Upper lobe of right lung (tissue), 1 donor: ENCODE measurements at places on chromosomes 7 and 10. TPM values are rescaled to one million over a fixed set of nuclear protein-coding genes. Genes with fewer than 3 reads are reported as not detected.
A peak's percentile ranks its signal among the peaks of the same experiment; 100 is the strongest.

FKBP6 gene
- total RNA-seq, result not detected

- H3K36me3 ChIP-seq, result peaks cover 21% of the 10 kb centered on the region
- no peak overlapping the region for H3K27ac ChIP-seq
- H3K27me3 ChIP-seq, result no peaks in the 10 kb centered on the region
- DNase-seq, result no peak
- no peak overlapping the region for H3K4me3 ChIP-seq
- H3K4me1 ChIP-seq, result no peaks in the 10 kb centered on the region
These were observed 30.0 kb upstream of the VDAC2 start for GRCh38 chr10:75180592-75180991.

DNA sequence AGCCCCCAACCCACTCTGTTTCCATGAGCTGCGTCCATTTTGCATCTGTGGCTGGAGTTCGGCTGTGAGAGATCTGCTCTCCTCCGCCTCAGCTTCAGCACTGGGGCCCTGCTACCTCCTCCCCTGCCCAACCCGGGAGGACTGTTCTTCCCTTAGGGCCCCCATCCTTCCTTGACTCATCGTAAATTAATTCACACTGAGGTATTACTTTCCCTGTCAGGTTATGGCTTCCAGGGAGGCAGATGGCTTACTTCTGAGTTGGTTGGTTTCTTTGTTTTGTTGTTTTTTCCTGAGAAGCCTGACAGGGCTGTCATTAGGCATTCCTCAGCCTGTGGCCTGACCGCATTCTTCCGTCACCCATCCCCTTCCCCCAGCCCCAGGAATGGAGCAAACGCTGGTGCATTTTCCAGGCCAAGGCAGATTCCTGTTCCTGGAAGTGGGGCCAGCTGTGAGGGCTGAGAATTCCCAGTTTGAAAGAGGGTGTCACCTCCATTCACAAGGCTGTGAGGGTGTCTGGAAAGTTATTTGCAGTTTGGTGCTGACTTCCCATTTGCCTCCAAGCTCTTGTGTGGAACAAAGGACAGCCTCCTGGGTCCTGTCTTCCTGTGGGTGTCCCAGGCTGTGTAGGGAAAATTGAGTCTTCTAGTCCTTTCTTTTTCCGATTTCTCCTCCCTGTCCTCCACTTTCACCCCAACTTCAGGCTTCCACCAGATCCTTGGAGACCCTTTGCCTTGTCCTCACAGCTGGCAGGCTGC is 11.7 kb downstream of the CPA5 start:
- peak overlapping the region; percentile 75 for H3K27ac ChIP-seq
- no peaks in the 10 kb centered on the region for H3K36me3 ChIP-seq

AOAH gene
- 20.8 TPM for total RNA-seq

DNA sequence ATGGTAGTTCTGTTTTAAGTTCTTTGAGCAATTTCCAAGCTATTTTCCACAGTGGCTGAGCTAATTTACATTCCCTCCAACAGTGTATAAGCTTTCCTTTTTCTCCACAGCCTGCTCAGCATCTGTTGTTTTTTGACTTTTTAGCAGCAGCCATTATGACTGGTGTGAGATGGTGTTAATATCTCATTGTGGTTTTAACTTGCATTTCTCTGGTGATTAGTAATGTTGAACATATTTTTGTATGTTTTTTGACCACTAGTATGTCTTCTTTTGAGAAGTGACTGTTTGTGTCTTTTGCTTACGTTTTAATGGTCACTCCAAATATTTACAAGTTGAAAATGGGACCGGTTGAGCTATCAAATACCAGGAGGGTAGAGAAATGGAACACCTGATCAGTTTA is 20.4 kb downstream of the GNG11 start:
- DNase-seq, result no peak
- no peaks in the 10 kb centered on the region for H3K27me3 ChIP-seq
- H3K4me1 ChIP-seq, result no peaks in the 10 kb centered on the region
- no peaks in the 10 kb centered on the region for H3K36me3 ChIP-seq

DNA sequence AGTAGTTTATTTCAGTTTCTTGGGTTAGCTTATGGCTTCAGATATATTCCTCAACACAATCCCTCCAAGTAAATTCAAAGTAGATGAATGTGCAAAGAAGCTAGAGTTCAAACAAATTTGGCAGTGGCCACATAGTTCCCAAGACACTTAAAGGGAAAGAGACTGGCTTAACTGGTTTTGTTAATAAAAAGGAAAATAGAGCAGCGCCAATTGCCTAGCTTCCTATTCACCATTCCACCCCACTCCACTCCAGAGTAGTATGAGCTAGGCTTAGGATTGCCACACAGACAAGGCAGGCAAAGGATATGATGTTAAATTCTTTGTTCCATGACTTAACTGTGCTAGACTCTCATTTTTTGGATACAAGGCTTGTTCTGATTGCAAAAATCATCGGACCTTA is 2.0 kb downstream of the XRCC2 start:
- peaks cover 11% of the 10 kb centered on the region for H3K4me1 ChIP-seq
- H3K4me3 ChIP-seq, result no peak overlapping the region

GRCh38 chr7:118080947-118081346 is 103.0 kb upstream of the LSM8 start:
- no peaks in the 10 kb centered on the region for H3K36me3 ChIP-seq
- no peak for DNase-seq
- no peaks in the 10 kb centered on the region for H3K4me1 ChIP-seq
- no peak overlapping the region for H3K4me3 ChIP-seq
- H3K27me3 ChIP-seq, result no peaks in the 10 kb centered on the region

DNA sequence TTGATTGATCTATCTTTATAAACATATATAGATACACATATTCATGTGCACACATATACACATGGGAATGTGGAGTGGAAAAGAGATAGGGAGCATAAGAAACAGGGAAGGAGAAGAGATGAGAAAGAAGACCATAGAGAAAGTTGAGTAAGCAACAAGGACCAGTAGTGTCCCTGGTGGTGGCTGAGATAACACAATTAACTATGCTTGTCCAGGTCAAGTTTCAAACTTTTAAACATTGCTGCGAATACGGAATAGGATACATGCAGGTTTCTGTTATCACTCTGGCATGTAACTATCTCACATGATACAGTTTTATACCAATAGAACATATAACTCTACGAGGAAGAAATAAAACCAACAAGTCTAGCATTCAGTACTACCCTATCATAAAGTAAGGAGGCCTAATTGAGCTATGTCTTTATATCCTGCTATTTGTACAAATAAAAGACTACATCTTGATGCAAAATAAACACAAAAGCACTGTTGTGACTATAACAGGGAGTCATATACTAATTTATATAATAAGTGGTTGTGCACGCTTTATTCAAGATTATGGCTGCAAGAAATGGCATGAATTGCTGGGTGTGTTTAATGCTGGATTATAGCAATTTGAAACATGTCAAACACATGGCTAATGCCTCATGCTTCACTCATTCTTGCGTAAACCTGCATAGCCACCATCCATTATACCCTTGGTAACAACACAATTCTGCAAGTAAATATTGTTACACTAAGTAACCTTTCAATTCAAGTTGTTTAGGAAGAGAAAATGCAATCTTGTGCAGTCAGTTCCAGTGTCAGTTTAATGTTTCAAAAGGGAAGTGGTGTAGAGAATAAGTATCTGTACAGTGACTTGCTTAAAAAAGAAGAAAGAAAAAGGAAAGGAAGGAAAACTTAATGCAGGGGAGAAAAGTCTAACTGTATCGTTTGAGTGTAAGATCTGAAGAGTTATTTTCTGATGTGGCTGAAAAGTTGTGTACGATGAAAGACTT is 8.2 kb downstream of the FOXP2 start:
- H3K27ac ChIP-seq, result no peak overlapping the region
- no peaks in the 10 kb centered on the region for H3K4me1 ChIP-seq
- no peaks in the 10 kb centered on the region for H3K27me3 ChIP-seq
- H3K36me3 ChIP-seq, result no peaks in the 10 kb centered on the region
- no peak for DNase-seq
- H3K4me3 ChIP-seq, result no peak overlapping the region

- no peak overlapping the region for H3K4me3 ChIP-seq
- peaks cover 2% of the 10 kb centered on the region for H3K27me3 ChIP-seq
- DNase-seq, result no peak
- H3K36me3 ChIP-seq, result no peaks in the 10 kb centered on the region
- no peak overlapping the region for H3K27ac ChIP-seq
These were observed 16.1 kb downstream of the DRGX start for GRCh38 chr10:49379596-49380410.

- H3K4me1 ChIP-seq, result peaks cover 39% of the 10 kb centered on the region
- H3K27me3 ChIP-seq, result no peaks in the 10 kb centered on the region
- no peak overlapping the region for H3K4me3 ChIP-seq
- no peak for DNase-seq
- peak overlapping the region; percentile 61 for H3K27ac ChIP-seq
These were observed 59.8 kb downstream of the SLC16A12 start for GRCh38 chr10:89475591-89475998.

- H3K36me3 ChIP-seq, result no peaks in the 10 kb centered on the region
- no peaks in the 10 kb centered on the region for H3K4me1 ChIP-seq
- DNase-seq, result no peak
- H3K4me3 ChIP-seq, result no peak overlapping the region
- H3K27ac ChIP-seq, result no peak overlapping the region
These were observed 22.2 kb downstream of the MKX start for GRCh38 chr10:27723436-27723835.

GRCh38 chr10:6579904-6580278 is at the start of gene PRKCQ:
Gene PRKCQ, minus strand, starts transcription at chr10:6580276. Its CDS starts 65,141 bp downstream, at chr10:6515135.
- no peak for DNase-seq
- H3K27me3 ChIP-seq, result peaks cover 26% of the 10 kb centered on the region
- peak within 1 kb of the TSS; percentile 78 for H3K27ac ChIP-seq
- peak within 1 kb of the TSS; percentile 67 for H3K4me3 ChIP-seq

DNA sequence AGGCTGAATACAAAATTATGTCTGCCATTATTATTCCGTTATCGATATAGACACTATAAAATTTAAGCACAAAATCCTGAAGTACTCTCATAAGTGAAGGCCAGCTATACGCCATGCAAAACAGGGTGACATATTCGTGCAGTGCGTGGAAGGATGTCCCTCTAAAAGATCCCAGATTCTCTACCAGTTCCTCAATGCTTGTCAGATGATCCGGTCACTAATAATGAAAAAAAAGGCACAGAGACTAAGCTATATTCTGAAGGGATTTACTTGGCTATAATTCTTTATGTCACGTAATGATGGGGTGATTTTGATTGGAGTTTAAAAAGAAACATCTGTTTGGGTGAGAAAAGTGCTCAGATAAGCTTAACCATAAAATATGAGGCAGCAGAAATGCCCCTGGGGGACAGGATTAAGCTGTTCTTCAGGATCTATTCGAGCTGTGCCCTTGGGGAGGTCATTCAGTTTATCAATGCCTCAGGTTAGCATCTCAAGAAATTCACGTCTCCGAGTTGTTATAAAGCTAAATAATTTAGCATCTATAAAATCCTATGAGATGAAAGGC is 229.7 kb upstream of the PITRM1 start:
- H3K27ac ChIP-seq, result no peak overlapping the region
- DNase-seq, result no peak
- peaks cover 5% of the 10 kb centered on the region for H3K4me1 ChIP-seq
- H3K36me3 ChIP-seq, result no peaks in the 10 kb centered on the region

SPDYE11 gene
- total RNA-seq, result not detected

- no peaks in the 10 kb centered on the region for H3K27me3 ChIP-seq
- no peak for DNase-seq
- no peaks in the 10 kb centered on the region for H3K4me1 ChIP-seq
- H3K4me3 ChIP-seq, result no peak overlapping the region
These were observed 160.8 kb upstream of the NPSR1 start for GRCh38 chr7:34497153-34497777.

LRRC17 gene
- 0.58 TPM for total RNA-seq

GRCh38 chr10:26169466-26169865 is 47.1 kb upstream of the GAD2 start:
- no peak overlapping the region for H3K4me3 ChIP-seq
- no peak overlapping the region for H3K27ac ChIP-seq
- no peak for DNase-seq

DNA sequence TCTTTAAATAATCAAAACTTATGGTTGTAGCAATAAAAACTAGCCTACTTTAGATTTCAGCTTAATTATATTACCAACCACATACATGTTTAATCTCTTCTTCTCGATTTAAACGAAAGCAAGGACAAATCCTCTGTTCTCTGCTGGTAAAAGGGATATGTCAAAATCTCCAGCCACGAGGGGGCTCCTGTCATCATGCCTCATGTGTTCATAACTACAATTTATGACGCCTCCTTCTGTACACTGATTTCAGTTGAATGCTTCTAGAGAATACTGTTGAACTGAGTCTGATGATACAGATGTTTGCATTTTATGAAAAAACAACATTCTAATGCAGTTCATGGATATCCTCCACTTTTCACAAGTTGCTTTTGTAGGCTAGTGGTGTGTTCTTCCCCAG is 220.0 kb upstream of the DPP6 start:
- H3K4me1 ChIP-seq, result no peaks in the 10 kb centered on the region
- no peaks in the 10 kb centered on the region for H3K36me3 ChIP-seq
- H3K4me3 ChIP-seq, result no peak overlapping the region

ICA1 gene
- total RNA-seq, result 27.0 TPM

DNA sequence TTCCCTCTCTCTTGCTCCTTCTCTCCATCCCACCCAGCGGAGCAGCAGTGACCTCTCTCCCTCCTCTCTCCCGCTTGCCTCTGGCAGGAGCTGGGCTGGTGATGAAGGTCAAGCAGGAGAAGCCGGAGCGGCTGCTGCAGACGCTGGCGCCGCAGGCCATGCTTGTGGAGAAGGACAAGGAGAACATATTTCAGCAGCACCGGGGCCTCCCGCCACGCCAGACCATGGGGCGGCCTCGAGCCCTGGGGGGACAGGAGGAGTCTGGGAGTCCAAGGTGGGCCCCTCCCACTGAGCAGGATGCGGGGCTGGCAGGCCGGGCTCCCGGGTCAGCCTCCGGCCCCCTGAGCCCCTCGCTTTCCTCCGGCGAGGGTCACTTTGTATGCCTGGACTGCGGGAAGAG is 17.3 kb downstream of the ZNF775 start:
- no peak overlapping the region for H3K4me3 ChIP-seq

RELN gene
- 5.6 TPM for total RNA-seq

- no peak for DNase-seq
- no peak overlapping the region for H3K27ac ChIP-seq
- H3K27me3 ChIP-seq, result no peaks in the 10 kb centered on the region
These were observed 134.7 kb downstream of the EMX2 start for GRCh38 chr10:117677239-117677638.

CNOT4 gene
- total RNA-seq, result 25.8 TPM

DNA sequence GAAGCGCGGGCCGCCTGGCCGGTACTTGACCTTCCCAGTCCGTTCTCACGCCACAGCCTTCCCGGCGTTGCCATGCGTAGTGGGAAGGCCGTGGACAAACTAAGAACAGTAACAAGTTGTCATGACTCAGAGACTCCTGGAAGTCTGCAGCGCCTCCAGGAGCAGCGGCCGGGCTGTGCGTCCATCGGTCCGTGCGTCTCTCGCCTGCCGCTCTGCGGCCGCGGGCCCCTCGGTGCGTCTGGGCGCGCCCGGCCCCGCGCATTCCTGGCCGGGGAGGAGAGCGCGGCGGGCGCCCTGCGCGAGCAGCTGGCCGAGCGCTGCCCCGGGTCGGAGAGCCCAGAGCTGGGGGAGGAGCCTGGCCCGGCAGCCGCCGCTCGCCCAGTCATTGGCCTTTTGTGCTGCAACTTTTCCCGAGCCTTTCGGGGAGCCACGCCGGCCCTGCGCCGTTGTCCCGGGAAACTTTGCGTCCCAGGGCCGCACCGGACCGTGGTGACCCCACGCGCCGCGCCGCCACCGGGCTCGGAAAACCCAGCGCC is 123.7 kb downstream of the TACC2 start:
- peaks cover 26% of the 10 kb centered on the region for H3K4me1 ChIP-seq
- H3K36me3 ChIP-seq, result no peaks in the 10 kb centered on the region
- no peaks in the 10 kb centered on the region for H3K27me3 ChIP-seq
- DNase-seq, result peak; percentile 93

GRCh38 chr7:34900891-34901513 is 136.3 kb downstream of the DPY19L1 start:
- no peaks in the 10 kb centered on the region for H3K27me3 ChIP-seq
- H3K27ac ChIP-seq, result no peak overlapping the region
- no peaks in the 10 kb centered on the region for H3K4me1 ChIP-seq
- no peaks in the 10 kb centered on the region for H3K36me3 ChIP-seq
- no peak for DNase-seq

PALD1 gene
- total RNA-seq, result 27.0 TPM

TMEM178B gene
- 1.4 TPM for total RNA-seq

BBIP1 gene
- total RNA-seq, result 25.3 TPM

MXI1 gene
- total RNA-seq, result 34.7 TPM
